ENCODE measurements at places on chromosomes 3 and 15. TPM values are rescaled to one million over a fixed set of nuclear protein-coding genes. Genes with fewer than 3 reads are reported as not detected.

GRCh38 chr3:113589971-113590370 lies 57.6 kb downstream of the SIDT1 start:
- no peak for DNase-seq

DNA sequence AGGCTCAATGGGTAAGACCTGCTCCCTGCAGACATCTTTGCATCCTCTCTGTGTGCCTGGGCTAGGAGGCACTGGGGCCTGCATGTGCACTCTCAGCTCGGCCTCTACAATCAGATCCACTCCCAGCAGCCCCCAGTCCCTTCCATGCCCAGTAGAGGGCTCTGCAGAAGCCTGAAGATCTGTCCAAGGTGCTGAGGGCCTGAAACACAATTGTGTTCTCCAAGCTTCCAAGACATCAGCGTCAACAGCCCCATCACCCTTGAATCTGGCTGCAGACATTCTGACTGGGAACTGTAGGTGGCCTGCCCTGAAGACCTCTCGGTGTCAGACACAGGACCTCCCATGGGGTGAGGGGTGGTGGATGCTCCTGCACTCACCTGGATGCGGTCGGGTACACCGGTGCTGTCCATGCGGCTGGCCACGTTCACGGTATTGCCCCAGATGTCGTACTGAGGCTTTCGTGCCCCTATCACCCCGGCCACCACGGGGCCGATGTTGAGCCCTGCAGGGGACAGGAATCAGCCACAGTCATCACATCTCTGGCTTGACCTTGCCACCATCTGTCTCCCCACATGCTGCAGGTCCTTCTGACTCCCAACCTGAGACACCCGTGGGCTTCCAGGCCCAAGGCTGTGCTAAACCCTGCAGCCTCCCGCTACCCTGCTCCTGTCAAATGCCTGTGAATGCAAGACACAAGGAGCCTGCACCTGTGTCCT lies 84.7 kb downstream of the SEC22A start:
- DNase-seq: no peak

DNA sequence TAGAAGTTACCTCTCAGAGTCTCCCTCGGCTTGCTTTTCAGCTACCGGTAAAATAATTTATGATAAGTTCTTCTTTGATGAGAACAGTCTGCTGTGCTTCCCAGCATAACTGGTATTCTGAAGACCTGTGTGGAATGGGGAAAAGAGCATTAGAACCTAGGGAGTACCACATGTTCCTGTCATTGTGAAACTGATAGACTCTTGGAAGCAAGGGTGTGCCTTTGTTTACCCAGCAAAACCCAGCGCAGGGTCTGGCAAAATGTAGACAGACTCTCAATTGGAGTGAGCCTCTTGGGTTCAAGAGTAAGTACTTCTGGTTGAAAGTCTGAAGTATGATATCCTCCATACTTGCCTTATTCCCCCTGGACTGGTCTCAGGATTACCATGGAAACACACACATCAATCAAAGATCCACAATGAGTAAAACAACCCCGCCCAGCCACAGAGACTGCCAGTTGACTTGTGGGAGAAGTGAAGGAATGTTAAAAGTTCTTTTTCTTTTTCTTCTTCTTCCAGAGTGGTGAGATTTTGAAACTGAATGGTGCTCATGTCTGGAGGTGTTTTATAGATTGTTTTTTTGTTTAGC lies 652.4 kb upstream of the NAALADL2 start:
- no peak for DNase-seq

DNA sequence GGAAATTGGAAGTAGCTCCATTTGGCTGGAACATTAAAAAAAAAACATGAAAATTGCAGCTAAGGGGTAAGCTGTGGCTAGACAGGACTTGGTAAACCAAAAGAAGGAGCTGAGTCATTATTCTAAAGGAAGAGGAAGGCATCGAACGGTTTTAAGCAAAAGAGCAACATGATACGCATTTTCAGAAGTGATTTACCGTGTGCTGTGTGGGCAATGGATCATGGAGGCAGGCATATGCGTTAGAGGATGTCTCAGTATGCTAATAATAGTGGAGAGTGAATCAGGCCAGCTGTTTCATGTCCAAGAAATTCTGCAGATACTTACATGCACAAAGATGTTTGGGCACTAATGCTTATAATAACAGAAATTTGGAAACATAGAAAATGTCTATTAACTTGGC lies 409.1 kb upstream of the ATP11B start:
- no peak for DNase-seq

DNA sequence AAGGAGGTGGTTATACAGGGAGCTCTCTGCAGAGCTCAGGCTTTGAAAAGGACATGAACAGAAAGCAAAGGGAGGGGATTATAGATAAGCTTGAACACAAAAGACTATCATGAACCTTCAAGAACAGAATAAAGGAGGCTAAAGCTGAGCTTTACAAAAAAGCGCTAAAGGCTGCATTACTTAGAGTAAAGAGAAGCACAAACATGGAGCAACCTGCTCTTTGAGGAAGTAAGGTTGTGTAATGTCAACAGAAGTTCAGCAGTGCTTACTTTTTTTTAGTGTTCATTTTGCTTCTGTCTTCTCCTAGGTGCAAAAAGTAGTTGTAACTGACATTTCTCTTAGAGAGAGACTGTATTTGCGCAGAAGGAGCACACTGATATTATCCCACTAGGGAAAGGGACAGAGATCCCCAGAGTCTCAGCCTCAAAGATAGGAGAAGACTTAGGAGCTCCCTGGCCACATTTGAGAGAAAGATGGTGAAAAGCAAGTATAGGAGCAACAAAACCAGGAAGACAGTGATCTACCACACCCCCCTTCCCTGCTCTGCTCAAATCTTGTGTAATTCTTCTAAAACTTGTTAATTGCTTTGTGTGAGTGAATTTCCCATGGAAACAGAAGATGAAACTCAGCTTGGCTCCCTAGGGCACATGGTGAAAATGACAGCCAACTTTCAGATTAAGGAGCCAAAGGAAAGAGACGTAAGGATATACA lies 54.7 kb downstream of the QTRT2 start:
- DNase-seq: no peak

- DNase-seq: no peak
These were observed 71.1 kb upstream of the XCR1 start for GRCh38 chr3:46098319-46098761.

GRCh38 chr3:61532739-61533500 lies 28.5 kb upstream of the PTPRG start:
- no peak for DNase-seq

- no peak for DNase-seq
These were observed 77.2 kb upstream of the KCNMB2 start for GRCh38 chr3:178459038-178459410.

- no peak for DNase-seq
These were observed 835 bp downstream of the MEIS2 start for GRCh38 chr15:37099319-37100108.

The EPHA3 gene
- 15.3 TPM for total RNA-seq

DNA sequence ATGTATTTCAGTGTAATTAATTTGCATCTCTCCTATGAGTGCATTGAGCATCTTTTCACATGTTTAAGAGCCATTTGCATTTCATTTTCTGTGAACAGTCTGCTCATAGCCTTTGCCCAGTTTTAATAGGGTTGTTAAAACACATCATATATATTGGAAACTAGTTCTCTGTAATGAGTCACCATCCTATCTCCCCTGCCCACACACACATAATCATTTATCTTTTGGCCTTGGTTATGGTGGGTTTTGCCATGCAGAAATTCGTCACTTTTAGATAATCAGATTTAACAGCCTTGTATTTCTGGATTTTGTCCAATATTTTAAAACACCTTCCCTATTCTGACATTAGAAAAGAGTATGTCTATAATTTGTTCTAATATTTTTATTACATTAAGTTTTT lies 11.9 kb upstream of the CHRM5 start:
- DNase-seq: no peak

The PLCH1 gene
- 0.12 TPM for total RNA-seq

GRCh38 chr3:69747511-69748258 lies 8.4 kb downstream of the MITF start:
- no peak for DNase-seq

The ADCY5 gene
- 86.8 TPM for total RNA-seq

DNA sequence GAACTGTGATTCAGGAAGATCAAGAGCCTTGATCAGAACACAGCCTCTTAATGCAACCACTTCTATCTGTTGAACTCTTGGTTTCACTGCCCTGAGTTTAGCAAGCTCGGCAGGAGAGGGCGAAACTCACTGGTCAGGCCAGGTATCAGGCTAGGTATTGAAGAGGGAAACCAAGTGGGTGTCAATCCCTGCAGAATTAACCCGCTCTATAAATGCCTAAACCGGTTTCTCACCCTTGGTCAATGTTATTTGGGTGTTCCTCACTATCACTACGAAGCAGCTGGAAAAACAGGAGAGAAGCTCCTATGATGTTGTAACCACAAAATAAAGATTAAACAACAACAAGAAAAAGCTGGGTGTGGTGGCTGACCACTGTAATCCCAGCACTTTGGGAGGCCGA lies 23.9 kb downstream of the LIPH start:
- DNase-seq: no peak

- DNase-seq: no peak
These were observed 9.1 kb downstream of the RAB43 start for GRCh38 chr3:129112308-129113052.

- DNase-seq: no peak
These were observed 469.4 kb upstream of the ROBO2 start for GRCh38 chr3:76570436-76571057.

DNA sequence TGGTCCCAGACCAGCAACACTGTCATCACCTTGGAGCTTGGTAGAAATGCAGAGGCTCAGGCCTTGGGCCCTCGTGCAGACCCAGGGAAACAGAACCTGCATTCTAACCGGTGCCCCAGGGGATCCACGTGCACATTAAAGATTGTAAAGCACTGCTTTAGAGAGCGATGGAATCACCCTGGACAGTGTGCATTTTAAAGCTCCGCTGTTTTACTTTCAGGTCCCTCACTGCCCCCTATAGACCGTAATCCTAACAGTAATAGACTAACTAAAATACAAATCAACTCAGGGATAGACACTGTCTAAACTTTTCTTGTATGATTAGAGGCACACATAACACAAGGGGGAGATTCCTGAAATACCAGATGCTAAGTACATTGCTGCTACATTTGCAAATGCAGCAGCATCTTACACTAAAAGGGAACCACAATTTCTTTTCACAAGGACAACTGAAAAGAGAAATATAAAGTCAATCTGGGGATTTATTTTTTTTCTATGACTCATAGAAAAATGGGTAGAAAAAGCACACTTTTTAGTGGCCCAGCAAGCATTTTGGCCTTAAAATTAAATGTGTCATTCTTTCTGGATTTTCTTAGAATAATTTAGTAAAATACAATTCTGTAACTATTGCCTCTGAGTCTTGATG lies 10.5 kb upstream of the SH3GL3 start:
- no peak for DNase-seq

DNA sequence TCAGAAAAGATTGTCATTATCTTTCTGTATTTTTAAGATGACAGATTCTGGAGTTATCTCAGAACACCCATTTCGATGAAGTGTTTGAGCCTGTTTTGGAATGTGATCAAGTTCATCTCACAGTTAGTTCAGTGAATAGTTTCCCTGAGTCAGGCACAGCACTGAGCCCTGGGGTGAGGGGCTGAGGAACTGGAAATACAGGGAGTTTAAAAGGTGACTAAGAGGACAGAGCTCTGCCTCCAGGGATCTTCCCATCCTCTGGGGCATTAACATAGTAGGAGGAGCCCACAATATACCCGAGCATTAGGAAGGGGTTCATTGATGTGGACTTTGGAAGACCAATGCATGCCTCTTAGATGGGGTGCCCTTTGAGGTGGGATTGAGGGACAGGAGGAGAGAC lies 355.1 kb downstream of the CLSTN2 start:
- DNase-seq: no peak

DNA sequence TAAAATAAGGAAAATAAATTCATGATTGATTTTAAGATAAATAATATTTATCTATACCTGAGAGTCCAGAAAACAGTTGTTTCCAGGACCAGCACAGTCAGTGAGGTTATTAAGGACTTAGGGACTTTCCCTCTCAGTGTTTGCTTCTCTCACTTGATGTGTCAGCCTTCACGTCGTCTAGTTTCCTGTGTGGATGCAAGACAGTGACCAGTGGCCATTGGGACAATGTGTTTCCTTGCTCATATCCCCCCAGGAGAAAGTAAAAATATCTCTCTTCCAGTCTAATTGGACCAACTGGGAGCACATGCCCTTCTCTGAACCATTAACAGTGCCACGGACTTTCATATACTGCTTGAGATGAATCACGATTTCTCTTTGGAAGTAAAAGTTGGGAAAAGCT lies 157.8 kb upstream of the CTNNB1 start:
- no peak for DNase-seq

The CRABP1 gene
- not detected for total RNA-seq

The C15orf39 gene
- 13.4 TPM for total RNA-seq

DNA sequence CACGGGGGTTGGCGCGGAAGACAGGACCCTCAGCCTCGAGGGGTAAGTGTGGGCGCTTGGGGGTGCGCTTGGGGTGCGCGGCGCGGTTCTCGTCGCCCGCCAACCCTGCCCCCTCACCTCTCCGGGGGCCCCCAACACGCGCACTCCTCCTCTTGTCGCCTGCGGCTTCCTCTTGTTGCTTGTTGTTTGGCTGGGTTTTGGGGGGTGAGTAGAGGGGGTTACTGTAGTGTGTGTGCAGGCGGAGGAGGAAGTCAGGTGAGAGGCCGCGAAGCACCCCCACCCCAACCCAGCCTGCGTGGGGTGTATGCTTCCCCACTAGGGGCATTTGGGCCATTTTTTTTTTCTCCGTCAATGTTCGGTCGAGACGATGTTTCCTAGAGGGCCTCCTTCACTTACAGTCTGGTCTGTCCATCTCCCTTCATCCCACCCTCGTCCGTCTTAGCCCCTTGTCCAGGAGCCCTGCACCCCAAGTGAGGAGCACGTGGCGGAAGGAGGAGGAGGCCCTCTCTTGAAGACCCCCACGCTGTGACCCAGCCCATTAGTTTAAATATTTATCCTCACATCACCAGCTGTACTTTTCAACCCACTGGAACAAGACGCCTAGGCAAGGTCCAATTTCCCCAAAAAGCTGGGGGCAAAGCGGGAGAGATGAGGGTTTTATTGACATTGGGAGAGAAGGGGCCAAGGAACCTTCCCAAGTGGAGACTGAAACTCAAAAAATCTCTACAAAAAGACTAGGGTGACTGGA lies 20.4 kb upstream of the SATB1 start:
- no peak for DNase-seq

The TMEM212 gene
- total RNA-seq: not detected

The GPR149 gene
- not detected for total RNA-seq

GRCh38 chr3:32423956-32424557 lies 32.4 kb downstream of the CMTM7 start:
- DNase-seq: no peak

The ACOX2 gene
- total RNA-seq: 10.4 TPM
